ENCODE measurements at places on chromosomes 5 and 9. TPM values are rescaled to one million over a fixed set of nuclear protein-coding genes. Genes with fewer than 3 reads are reported as not detected.
A peak's percentile ranks its signal among the peaks of the same experiment; 100 is the strongest.

GRCh38 chr9:16787724-16788123, 82.7 kb downstream of the BNC2 start:
- H3K4me1 ChIP-seq, result no peaks in the 10 kb centered on the region
- no peak overlapping the region for H3K4me3 ChIP-seq
- no peaks in the 10 kb centered on the region for H3K36me3 ChIP-seq
- no peak overlapping the region for H3K27ac ChIP-seq
- H3K27me3 ChIP-seq, result no peaks in the 10 kb centered on the region

GRCh38 chr5:173645437-173645807, 29.0 kb upstream of the BOD1 start:
- H3K27me3 ChIP-seq, result no peaks in the 10 kb centered on the region
- DNase-seq, result no peak
- H3K36me3 ChIP-seq, result no peaks in the 10 kb centered on the region
- H3K4me1 ChIP-seq, result no peaks in the 10 kb centered on the region
- H3K4me3 ChIP-seq, result no peak overlapping the region
- H3K27ac ChIP-seq, result no peak overlapping the region

SPOCK1 gene
- polyA plus RNA-seq, result 0.98 TPM

STING1 gene
- 83.7 TPM for polyA plus RNA-seq

GRCh38 chr5:116640236-116640635, 65.6 kb upstream of the SEMA6A start:
- DNase-seq, result no peak
- no peaks in the 10 kb centered on the region for H3K36me3 ChIP-seq
- no peaks in the 10 kb centered on the region for H3K4me1 ChIP-seq

DNA sequence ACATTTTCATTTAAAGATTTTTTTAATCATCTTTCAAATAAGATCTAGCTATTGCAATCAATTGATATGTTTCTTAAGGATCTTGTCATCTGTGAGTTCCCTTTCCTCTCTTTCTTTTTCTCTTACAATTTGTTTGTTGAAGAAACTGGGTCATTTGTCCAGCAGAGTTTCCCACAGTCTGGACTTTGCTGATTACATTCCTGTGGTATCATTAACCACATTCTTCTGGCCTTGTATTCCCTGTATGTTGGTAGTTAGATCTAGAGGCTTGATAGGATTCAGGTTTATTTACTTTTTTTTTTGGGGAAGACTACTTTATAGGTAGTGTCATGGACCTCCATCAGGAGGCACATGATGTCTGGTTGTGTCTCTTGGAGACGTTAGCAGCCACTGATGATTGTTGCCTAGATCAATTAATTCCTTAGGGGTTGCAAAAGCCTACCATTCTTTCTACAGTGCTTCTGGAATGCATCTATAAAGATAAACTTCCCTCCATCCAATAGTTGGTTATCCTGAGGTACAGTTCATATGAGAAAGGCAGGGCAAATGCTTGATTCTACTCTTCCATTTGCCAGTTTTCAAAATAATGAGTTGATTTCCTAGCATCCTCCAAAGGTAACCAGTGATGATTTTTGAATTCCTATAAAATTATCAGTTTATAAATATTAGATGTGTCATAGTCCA, 14.3 kb downstream of the PDE8B start:
- H3K27ac ChIP-seq, result no peak overlapping the region
- DNase-seq, result no peak
- H3K36me3 ChIP-seq, result no peaks in the 10 kb centered on the region
- H3K27me3 ChIP-seq, result peaks cover 4% of the 10 kb centered on the region
- no peak overlapping the region for H3K4me3 ChIP-seq
- no peaks in the 10 kb centered on the region for H3K4me1 ChIP-seq

GRCh38 chr9:2570615-2571479, 50.7 kb upstream of the VLDLR start:
- no peak overlapping the region for H3K27ac ChIP-seq
- DNase-seq, result peak; percentile 27
- H3K27me3 ChIP-seq, result no peaks in the 10 kb centered on the region
- H3K36me3 ChIP-seq, result no peaks in the 10 kb centered on the region
- H3K4me1 ChIP-seq, result peaks cover 5% of the 10 kb centered on the region

ADAMTS12 gene
- polyA plus RNA-seq, result not detected

PPP3R2 gene
- not detected for polyA plus RNA-seq

DNA sequence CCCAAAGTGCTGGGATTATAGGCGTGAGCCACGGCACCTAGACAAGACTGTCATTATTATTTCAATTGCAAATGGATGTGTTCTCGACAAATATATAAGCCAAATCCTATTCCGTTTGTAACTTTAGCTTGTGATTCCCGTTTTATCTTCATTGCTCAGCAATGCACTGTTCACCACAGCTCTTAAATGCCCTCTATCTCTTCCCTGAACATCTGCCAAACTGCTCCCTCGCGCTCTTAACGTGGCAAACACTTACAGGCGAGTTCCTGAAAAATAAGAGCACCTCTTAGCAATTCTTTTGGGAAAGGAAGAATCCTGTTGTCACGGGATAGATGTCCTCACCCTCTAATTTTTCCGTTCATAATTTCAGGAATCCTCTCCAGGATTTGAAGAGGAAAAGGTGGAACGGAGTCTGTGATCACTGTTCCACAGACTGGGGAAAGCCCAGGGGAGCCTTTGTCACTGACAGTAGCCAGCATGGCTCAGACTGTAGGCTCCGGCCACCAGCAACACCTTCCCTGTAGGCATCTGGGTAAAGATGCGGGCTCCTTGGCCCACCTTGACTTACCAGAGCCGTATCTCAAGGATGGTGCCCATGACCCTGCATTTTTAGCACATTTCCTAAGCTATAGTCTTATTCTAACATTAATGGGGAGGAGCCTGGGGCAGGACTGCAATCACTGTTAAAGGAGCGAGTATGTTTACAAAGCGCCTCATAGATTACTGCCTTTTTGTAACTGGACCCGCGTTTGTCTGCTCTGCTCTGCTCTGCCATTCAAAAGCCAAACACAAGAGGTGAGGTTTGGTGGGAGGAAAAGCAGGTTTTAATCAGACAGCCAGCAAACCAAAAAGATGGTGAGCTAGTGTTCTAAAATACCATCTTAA, 20.2 kb upstream of the GNPDA1 start:
- peaks cover 3% of the 10 kb centered on the region for H3K27me3 ChIP-seq
- DNase-seq, result no peak
- H3K27ac ChIP-seq, result no peak overlapping the region
- no peaks in the 10 kb centered on the region for H3K36me3 ChIP-seq
- no peak overlapping the region for H3K4me3 ChIP-seq

SPATA31A3 gene
- polyA plus RNA-seq, result not detected

DNA sequence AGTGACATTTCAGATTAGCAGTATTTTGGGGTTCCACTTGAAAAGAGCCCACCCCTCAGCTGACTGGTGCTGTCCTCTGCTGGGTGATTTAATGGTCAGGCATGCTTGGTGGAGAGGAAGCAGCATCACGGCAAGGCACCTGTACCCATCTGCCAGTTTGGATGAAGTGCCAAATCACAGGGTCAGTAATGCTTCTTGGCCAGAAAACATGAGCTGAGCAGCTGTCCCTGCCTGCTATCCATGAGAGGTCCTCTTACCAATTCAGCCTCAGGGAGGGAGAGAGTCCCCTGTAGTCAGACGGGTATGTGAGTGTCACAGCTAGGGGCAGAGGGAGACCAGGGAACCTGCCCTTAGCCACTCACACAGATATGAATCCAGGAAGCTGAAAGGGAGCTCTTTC, 137.9 kb downstream of the SEC61B start:
- no peak for DNase-seq
- H3K27me3 ChIP-seq, result peaks cover 3% of the 10 kb centered on the region
- H3K4me3 ChIP-seq, result no peak overlapping the region
- H3K36me3 ChIP-seq, result no peaks in the 10 kb centered on the region
- H3K27ac ChIP-seq, result no peak overlapping the region
- H3K4me1 ChIP-seq, result no peaks in the 10 kb centered on the region

GRCh38 chr9:110287289-110287680, 31.0 kb upstream of the TXN start:
- DNase-seq, result no peak
- peaks cover 13% of the 10 kb centered on the region for H3K4me1 ChIP-seq
- no peaks in the 10 kb centered on the region for H3K36me3 ChIP-seq
- H3K27ac ChIP-seq, result no peak overlapping the region
- no peaks in the 10 kb centered on the region for H3K27me3 ChIP-seq
- H3K4me3 ChIP-seq, result no peak overlapping the region

All from CD14-positive monocyte (primary cell).